Smooth muscle cell of the brain vasculature (primary cell): ENCODE measurements at places on chromosomes 16 and 17.

DNA sequence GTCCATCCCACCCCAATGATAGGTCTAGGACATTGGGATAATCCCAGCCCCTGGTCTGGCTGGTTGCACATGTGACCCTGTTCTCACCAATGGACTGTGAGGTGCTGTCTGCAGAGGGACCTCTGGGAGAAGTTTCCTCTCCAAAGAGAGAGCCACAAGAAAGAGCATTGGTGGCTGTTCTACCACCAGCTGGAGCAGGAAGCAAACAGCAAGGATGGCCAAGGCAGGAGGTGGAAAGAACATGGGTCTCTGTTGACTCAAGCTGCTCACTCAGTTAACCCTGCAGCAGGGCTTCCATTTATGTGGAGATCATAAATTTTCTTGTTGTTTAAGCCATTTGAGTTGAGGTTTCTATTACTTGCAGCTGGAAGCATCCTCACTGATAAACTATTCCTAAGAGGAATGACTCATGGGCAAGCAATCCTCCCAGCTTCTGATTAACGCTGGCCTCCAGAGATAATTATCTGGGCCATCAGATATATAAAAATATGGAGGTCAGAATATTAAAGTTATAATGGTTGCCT is 52.6 kb downstream of the CYB5B start:
- peak; percentile 43 for DNase-seq

DNA sequence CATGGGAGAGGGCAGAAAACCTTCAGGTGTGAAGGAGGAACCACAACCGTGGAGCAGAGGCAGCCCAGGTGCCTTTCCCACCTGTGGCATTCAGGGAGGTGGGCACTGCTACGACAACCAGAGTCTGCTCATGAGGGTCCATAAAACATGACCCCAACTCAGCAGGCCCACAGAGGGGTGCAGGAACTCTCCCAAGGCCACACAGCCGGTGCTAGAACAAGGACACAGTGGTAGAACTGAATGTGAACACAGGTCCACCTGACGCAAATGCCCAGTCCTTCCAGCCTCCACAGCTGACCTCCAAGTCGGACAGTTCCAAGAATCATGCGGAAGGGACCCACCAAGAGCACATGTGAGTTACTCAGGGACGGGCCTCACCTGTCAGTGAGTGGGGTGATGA is 76.4 kb downstream of the DNAH17 start:
- DNase-seq = no peak

DNA sequence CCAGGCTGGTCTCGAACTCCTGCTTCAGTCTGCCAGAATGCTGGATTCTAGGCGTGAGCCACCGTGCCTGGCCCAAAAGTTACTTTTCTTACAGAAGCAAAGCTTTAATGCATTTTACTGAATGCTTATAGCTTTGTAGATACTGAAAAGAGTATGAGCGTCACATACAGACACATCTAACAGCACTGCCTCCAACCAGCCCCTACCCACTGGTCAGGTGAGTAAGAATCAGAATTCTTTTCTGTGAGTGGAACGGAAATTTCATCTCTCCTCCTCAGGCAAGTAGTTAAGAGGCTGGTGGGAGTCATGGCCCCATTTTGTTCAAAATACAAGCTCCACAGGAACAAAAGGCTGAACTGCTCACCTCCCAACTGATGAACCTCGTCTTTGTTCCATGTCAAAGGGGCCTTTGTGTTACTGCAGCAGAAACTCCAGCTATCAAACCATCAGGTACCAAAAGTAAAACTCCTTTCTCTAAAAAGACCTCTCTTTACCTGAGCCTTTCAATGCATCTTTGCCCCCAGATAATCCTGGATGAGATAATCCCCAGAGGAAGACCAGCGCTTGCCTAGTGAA is 92.4 kb upstream of the RPH3AL start:
- no peak for DNase-seq

DNA sequence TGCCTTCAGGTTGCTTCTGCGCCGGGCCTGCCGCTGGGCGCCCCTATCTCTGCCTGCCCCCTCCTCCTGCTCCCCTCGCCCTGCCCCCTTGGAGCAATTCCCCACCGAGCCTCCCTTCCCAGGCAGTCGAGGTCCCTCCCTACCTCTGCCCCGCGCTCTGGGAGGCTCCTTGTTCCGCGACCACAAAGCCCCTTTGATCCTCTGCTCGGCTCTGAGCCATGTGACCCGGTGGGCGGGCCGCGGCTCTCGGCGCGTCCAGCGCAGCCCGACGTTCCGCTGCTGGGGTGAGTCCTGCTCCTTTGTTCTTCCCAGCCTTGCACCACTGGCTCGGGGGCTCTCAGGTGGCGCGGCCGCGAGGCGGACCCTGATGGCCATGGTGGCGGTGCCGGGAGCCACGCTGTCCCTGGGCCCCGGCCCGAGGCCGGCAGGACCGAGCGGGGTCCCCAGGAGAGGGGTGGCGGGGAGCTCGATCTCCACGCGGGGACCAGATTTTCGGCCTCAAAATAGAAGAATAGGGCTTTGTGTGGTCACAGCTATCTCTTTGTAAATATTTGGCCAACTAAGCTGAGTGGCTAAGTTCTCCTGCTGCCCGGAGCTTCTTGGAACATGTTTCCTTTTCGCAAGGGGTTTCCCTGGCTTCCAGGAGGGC is 310.6 kb downstream of the SEC14L1 start:
- DNase-seq = no peak

DNA sequence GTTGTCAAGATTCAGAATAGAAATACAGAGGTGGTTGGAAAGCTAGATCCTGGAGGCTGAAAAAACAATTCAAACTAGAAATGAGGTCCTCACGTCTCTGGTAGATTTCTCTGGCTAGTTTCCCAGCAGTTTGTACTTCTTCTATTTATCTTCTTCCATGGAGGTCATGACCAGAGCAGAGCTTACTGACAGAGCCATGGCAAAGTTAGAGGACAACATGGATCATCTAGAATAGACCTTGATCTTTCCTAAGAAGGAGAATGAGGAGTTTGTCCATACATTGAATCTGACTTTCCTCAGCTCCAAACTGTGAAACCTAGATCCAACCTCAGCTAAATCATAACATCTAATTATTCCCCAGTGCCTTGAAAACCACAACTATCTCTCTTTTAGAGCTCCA is 900.8 kb upstream of the GOT2 start:
- no peak for DNase-seq

DNA sequence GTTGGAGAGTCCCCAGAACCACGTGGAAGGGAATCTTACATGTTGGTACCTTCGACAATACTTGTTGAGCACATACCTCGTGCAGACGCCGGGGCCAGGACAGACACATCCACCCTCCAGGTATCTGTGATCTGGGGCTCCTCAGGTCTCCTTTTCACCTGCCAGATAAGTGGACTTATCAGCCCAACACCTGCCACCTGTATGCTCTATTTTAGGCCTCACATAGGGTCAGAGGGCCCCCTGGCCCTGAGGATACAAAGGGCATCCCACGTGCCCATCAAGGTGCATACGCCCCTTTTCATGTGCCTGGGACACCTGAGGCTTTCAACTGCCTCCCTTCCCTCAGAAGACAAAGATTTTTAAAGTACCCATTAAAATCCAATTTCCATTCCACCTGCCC is 212.7 kb downstream of the MRTFB start:
- no peak for DNase-seq

DNA sequence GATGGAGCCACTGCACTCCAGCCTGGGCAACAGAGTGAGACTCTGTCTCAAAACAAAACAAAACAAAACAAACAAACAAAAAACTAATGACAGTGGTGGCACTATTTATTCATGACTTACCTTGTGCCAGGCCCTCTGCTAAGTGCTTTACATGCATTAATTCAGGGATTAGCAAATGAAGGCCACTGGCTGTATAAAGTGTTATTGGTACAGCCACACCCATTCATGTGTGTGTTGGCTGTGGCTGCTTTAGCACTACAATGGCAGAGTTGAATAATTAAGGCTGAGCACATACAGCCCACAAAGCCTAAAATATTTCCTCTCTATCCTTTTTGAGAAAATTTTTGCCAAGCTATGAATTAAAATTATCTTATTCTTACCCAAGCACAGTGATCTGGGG is 531.8 kb upstream of the CDH5 start:
- no peak for DNase-seq

GRCh38 chr17:61404913-61405685 is 5.5 kb downstream of the TBX2 start:
- no peak for DNase-seq

DNA sequence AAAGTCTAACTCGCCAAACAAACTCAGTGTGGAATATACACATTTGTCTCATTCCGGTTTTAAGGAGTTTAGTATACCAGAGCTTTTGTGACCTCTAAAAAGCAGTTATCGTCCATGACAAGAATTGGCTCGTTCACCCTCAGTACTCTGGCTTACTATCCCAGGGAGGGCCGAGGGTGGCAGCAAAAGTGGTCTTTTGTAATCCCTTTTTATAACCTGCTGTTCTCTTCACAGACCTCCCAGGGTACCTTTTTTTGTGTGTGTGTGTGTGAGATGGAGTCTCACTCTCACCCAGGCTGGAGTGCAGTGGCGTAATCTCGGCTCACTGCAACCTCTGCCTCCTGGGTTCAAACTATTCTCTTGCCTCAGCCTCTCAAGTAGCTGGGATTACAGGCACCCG is 8.9 kb downstream of the NMT1 start:
- DNase-seq = no peak

- DNase-seq = no peak
Observed at GRCh38 chr17:17535957-17536356, 39.8 kb upstream of the RASD1 start.

GRCh38 chr17:71396711-71397110 is 724.1 kb upstream of the SOX9 start:
- no peak for DNase-seq

- DNase-seq = no peak
Observed at GRCh38 chr16:86892509-86892908, 314.2 kb downstream of the FOXL1 start.

DNA sequence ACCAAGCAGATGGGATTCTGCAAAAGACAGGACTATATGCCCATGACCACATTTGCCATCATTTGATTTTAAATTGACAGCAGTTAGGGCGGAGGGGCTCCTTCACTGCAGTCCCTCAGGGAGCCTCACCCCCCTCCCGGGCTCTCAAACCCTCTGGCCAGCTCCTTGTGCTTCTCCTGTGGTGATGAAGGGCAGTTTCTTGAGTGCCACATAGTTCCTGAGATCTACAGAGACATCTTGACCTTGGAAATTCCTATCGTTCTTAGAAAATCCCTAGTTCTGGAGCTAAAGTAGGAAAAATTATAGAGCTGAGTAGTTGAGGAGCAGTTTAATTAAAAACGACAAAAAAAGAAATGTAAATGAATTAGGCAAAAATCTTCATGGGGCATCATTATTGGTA is 231.5 kb downstream of the CCDC182 start:
- DNase-seq = no peak

- no peak for DNase-seq
Observed at GRCh38 chr17:81535480-81536298, 7.5 kb downstream of the FSCN2 start.

GRCh38 chr16:71367241-71367976 is 8.9 kb downstream of the CALB2 start:
- no peak for DNase-seq

DNA sequence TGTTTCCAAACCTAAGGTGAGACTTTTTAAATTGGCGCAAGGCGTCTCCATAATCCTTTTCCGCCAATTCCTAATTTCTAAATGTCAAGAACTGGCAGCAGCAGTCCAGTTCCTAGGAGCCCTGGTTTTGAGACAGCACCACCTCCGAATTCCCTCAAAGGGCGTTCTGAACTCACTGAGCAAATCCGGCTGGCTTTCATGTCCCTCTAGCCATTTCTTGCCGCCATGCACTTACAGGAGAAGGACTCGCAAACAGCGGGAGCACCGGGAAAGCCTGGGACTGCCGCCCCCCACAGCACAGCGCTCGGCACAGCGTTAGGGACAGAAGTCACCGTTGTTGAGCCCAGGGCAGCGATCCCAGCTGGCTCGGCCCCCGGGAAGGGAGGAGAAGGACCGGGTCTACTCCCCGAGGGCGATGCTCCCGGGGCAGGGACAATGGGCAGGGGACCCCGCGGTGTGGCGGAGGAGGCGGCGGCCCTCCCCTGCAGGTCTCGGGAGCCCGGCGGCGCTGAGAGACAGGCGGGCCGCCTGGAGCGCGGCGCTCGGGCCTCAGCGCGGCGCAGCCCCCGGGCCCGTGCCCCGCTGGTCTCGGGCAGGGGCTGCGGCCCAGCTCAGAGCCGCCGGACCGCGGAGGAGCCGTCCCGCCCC is 545 bp downstream of the ARHGAP17 start:
- DNase-seq = no peak

DNA sequence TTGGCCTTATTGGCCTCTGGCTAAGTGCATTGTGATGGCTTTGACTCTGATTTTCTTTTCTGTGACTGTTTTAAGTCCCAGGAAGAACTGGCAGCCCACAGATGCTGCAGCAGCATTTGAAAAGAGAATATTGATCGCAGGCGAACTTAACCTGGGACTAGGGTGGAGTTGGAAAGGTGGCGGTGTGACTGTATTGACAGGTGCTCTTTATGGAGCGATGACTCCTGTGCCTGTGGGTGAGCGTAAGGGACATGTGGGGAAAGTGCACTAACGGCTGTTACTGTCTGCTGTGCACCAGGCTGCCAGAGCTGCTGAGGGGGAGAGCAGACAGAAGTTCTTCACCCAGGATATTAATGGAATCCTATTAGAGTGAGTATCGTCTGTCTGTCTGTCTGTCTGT is 21.3 kb downstream of the UBN1 start:
- DNase-seq = no peak

DNA sequence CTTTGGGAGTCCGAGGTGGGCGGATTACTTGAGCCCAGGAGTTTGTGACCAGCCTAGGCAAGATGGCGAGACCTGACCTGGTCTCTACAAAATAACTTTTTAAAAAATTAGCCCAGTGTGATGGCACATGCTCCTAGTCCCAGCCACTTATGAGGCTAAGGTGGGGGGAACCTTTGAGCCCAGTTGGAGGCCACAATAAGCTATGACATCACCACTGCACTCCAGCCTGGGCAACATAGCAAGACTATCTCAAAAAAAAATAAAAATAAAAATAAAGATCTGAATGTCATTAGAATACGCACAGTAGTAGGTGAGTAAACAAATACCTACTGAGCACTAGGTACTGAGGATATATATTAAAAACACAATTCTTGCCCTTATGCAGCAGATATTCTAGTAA is 3.1 kb downstream of the SIAH1 start:
- DNase-seq = no peak

DNA sequence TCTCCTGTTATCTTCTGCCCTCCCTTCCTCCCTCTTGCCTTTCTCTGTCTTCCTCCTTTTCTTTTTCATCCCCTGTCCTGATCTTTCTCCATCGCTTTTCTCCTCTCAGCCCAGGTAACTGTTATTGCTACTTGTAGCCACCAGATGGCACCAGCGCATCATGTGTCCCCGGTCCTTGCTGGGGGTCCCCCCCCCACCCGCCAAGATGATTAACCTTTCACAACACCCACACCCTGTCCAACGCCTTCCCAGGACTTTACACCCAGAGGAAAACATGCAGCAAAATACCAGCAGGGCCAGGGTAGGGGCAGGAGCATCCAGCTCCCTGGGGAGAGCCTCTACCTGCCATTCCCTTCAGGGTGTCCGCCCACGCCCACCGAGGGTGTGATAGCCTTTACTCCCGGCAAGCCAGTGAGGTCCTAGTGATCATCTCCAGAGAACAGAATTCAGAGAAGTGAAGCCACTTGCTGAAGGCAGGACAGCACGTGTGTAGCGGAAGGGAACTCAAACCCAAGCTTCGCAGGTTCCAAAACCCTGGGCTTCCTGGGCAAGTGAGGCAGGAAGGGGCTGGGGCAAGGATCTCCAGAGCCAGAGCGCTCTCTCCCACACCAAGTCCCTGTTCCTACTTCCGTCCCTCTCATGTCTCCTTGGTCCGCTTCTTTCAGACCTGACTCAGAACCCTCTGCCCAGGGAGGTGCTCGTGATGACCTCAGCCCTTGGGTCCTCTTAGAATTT is 13.4 kb upstream of the TAC4 start:
- DNase-seq = no peak
